ENCODE measurements at places on chromosomes 6 and 20.

DNA sequence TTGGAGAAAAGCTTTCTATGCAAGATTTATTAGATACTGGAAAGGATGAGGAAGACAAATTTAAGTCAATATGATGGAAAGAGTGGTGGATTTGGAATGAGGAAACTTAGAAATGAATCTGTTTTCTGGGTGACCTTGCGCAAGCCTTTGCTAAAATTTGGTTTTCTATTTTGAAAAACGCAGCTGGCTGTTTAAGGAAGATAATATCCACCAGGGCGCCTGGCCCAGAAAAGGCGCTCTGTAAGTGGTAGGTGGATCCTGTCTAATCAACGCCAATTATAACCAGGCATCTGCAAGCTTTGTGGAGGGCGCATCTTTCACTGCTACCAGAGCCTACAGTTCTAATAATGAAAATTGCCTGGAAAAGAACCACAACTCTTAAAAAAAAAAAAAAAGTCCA is 398 bp upstream of the SPATS1 start:
- DNase-seq, result no peak

GRCh38 chr6:24876499-24877465 is 59.0 kb downstream of the RIPOR2 start:
- no peak for DNase-seq

GRCh38 chr6:140909625-140910024 is 1223.1 kb upstream of the GJE1 start:
- no peak for DNase-seq

DNA sequence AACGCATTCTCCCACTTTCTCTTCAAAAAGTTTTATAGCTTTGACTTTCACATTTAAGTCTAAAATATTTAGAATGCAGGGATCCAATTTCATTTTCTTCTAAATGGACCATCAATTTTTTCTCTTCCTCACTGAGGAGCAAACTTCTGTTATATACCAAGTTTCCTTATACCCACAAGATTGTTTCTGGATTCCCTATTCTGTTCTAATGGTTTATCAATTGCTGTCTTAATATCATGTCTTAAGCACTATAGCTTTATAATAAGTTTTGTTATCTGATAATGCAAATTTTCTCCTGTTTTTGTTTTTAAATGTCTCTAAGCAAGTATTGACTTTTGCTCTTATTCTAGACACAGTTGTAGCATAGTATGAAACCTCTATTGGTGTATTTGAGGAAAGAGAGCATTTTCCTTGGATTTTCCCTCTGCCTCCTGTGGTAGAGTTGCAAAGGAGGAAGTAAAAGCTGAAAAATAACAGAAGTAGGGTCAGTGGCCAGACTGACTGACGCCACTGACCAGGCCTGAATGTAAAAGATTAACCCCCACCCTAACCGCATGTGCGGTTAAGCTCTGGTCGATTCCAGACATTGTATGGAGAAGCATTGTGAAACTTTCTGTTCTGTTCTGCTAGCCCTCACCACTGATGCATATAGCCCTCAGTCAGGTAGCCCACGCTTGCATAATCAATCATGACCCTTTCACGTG is 40.3 kb downstream of the GPX5 start:
- DNase-seq, result no peak

- DNase-seq, result no peak
Observed at GRCh38 chr6:48560408-48560807, 449.4 kb upstream of the PTCHD4 start.

- DNase-seq, result no peak
Observed at GRCh38 chr20:47400685-47401084, 44.2 kb upstream of the ZMYND8 start.

DNA sequence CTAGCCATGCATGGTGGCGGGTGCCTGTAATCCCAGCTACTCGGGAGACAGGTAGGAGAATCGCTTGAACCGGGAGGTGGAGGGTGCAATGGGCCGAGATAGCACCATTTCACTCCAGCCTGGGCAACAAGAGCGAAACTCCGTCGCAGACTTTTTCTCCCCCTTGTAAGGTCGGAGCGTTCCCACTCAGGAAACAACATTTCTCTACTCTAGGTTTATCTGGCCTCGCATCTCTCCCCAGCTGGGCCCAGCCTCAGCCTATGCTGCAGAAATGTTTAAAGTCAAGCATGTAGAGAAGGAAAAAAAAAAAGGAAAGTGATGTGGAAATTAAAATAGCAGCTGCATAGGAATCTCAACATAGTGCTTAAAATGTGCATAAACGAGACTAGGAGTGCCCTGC is 172.3 kb downstream of the TRIM27 start:
- no peak for DNase-seq

DNA sequence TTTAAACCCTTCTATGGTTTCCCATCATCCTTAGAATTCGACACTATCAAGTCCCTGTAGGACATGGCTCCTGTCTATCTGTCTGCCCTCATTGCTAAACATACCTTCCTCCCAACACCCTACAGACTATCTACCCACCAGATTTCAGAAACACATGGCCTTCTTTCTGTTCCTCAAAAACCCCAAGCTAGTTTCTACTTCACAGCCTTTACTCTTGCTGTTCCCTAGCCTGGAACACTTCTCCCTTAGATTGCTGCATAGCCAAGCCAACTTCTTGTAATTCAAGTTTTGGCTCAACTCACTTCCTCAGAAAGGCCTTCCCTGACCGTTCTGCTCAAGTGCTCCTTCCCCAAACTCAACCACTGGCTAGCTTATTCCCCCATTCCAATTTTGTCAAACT is 156.2 kb downstream of the BTBD9 start:
- DNase-seq, result no peak

DNA sequence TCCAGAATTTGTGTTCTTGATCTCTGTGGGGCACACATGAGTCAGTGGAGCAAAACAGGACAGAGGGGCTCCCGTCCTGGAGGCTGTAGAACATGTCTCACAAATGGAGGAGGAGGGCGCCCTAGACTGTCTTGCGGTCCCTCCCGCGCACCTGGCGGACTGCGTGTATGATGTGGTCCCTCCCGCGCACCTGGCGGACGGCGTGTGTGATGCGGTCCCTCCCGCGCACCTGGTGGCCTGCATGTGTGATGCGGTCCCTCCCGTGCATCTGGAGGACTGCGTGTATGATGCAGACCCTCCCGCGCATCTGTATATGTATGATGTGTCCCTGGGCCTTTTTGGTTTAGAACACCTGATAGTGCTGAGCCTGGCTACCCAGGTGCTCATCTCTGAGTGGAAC is 158.9 kb upstream of the RIN2 start:
- DNase-seq, result no peak

DNA sequence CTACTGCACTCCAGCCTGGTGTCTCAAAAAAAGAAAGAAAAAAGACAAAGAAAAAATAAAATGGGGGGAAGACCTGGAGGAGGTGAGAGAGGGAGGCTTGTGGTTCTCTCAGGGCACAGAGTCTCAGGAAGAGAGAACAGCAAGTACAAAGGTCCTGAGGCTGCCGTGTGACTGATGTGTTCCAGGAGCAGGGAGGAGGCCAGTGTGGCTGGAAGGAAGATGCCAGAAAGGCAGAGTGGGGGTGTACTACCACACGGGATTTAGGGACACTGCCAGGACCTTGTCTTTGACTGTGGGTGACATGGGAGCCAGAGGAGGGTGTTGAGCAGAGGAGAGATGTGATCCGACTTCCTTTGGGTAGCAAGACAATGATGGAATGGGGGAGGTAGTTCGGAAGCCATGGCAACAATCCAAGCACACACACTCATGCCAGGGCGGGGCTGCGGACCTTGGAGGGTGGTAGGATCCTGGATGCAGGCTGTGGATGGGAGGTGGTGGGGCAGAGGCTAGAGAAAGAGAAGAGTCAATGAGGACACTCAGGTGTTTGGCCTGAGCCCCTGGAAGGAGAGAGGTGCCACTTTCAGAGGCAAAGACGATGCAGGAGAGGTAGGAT is 136.4 kb upstream of the PTPN1 start:
- no peak for DNase-seq

DNA sequence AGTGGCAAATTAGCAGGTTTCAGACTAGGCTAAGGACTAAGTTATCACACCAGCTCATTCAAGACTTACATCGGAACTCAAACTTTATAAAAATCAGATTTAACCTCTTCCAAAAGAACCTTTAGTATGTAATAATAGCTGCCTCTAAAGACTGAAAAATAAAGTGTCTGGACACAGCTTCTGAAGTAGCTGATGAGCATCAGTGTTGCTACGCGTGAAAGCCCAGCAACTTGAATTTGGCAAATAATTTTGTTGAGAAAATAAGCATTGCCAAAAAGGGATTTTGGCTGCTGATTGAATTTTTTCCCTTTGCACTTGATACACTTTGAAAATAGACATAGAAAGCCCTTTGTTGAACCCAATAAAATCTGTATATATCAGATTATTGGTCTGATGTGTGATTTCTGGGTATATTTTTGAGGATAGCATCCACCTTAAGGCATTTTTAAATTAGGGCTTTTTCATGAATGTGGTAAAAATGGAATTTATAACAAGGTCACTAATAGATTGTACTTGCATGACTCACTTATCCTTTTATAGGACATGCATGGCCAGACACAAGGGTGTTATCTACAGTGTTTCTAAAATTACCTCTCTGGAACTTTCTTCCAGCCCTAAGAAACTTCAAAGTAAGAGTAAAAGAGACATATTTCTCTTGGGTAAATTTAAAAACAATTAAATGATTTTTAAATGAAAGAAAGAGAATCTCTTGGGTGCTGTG is 350.4 kb downstream of the TENT5A start:
- DNase-seq, result no peak

DNA sequence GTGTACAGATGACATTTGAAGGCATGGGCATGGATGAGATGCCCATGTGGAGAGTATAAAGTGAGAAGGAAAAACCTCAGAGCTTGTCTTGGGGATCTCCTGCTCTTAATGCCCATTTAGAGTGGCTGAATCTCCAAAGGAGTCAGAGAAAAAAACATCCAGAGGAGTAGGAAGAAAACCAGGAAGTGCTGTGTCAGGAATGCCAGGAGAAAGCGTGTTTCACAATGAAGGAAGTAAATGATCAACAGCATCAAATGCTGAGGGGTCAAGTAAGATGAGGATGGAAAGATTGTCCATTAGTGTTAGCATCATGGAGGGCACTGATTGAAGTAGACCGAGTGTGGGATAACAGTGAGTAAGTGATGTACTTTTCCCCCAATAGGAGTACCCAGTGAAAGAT is 56.1 kb downstream of the FIG4 start:
- no peak for DNase-seq

GRCh38 chr6:130717657-130718056 is 109.5 kb upstream of the SMLR1 start:
- DNase-seq, result no peak

GRCh38 chr6:92376691-92377090 is 1042.7 kb downstream of the EPHA7 start:
- DNase-seq, result peak; percentile 18

GRCh38 chr6:160730911-160731310 is 28.9 kb downstream of the PLG start:
- DNase-seq, result no peak

- no peak for DNase-seq
Observed at GRCh38 chr20:50040432-50041245, 57.9 kb downstream of the SNAI1 start.

GRCh38 chr6:135261872-135262725 is 81.0 kb downstream of the MYB start:
- DNase-seq, result no peak
